ENCODE measurements at places on chromosomes 4 and X.

GRCh38 chrX:47148946-47149345, 3.9 kb downstream of the RBM10 start:
- DNase-seq: no peak

DNA sequence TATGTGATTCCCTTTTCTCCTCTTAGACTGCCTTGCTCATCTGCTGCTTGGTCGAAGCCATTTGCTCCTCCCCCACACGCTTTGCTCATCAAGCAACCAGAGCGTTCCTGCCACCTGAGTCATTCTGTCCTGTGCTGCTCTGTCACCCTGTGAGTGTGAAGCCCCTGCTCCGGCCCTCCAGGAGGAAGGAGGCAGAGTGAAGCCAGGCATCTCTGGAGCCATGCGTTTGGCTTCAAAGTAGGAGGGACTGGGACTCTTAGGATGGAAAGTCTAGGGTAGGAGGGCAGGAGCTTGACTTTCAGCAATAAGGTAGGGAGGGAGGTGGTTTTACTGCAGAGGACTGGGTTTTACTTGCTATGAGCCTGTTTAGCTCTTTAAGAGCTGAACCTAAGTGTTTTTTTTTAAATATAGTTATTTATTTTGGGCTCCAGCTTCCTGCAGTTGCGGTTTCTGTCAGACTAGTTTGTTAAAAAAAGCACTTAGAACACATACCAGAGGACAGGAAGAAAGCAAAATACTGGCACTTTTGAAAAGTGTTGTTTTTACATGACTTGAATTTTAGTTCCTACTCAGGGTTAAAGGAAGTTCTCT, 63.6 kb downstream of the SPINK2 start:
- DNase-seq: no peak

DNA sequence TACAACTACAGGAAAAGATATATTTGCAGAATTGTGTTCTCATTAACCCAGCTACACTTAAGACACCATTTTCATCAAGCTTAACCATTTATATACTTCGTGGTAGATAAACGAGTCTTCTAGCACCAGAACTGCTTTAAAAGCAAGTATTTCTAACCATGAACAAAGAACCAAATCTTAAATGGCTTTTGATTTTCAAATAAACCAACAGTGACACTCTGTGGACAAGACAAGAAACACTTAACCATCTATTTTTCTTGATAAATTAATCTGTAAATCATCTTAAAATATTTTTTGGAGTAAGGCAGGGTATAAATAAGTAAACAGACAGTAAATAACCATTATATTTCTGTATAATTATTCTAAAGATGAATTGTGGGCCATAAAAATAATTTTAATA, 10.2 kb downstream of the BEND2 start:
- no peak for DNase-seq

DNA sequence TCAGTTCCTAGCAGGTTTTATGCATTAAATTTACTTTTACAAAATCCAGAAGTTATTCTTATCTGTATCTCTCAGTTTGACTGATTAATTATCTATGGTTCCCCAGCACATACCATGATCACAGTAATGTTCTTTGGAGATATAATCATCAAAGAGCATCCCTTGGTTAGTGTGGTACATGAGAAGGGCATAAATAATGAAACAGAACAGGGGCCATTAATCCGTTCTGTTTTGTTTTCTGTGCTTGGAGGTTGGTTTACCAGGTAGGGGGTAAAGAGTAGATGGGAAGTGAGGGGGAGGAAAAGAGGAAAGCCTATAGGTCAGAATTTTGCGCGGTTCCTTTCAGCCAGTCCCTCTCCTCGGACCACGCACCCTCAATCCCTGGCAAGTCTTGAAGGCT, 718.7 kb upstream of the TENM3 start:
- DNase-seq: no peak

DNA sequence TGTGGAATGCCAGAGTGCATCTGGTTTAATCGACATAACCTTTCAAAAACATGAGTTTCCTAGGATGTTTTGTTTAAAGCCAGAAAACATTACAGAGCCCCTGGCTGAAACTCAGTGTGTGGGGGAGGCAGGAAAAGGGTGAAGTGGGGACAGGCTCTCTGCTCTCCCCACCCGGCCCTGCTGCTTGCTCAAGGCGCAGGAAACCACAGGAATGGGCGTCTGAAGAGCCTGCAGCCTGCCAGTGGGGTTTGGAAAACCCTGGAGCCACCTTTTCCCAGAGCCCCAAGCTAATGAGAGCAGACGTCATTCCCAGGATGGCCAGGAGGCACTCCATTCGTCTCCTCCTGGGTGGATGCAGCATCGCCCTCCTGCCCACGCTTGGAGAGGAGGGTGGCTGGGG, 240.6 kb downstream of the AFAP1 start:
- no peak for DNase-seq

GRCh38 chr4:83340692-83341343, 6.2 kb upstream of the HPSE start:
- DNase-seq: no peak

GRCh38 chr4:99722725-99723124, 65.1 kb upstream of the C4orf54 start:
- DNase-seq: no peak

GRCh38 chrX:96707804-96708203, 23.2 kb downstream of the DIAPH2 start:
- no peak for DNase-seq

DNA sequence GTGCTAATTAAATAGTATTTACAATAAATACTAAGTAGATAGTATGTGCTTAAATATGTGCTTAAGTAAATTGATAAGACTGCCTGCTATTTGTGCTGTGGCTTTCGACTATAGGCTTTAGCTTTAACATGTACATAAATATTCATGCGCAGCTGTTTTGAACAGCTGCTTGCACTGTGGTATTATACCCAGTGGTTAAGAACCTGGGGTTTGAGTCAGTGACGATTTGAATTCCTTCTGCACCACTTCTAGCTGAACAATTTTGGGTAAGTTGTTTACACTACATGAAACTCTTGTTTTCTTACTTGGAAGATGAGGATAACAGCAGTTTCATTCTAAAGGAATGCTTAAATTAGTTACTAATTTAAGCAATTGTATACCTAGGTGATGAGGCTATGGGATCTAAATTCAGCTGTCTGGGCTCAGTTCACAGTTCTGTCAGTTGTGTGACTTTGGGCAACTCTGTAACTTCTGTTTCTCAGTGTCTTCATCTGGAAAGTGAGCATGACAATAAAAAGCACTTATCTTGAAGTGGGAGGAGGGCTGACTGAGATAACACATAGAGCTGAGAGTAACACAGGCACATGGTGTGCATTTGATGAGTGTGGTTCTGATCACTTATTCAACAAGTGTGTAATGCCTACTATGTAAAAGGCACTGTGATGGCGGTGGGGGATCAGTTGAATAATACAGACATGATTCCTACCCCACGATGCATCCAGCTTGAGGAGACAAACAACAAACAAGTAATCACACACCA, 37.0 kb downstream of the HPGDS start:
- DNase-seq: no peak

DNA sequence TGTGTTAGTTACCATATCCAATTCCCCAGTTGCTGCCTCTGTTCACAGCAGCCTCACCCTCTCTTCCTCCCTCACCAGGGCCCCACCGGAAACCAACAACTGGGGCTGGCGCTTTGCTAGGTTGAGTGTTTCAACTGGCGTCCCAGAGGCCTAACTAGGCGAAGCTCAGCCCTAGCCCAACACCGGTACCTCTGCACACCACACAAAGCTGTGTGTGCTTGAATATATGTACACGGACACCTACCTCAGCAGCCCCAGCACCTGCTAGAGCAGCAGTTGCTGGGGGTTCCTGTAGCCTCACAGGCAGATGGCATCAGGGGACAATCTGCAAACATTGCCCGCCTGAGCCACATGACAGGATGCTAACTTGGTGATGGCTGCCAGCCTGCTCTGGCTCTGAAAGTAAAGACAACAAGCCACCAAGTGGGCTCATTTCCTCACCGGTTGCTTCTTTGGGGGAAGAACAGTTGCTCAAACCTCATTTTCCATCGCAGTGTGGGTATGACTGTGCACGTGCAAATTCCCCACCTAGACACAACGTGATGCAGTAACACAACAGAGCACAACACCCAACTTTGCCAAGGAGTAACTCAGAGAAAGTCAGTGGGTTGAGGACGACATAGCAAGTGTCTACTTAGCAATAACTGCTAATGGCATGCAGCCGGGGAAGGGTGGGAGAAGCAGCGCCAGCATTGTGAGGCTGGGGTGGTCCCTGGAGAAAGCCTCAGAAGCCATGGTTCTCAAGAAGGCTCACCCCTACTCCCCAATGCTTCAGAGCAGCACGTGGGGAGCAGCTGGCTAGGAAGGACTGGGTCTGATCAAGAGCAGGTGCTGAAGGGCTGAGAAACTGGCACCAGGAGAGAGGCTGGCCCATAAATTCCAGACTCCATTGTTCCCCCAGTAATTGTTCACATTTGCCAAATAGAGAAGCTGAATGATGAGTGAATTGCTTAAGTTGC, 139.5 kb downstream of the SH3KBP1 start:
- no peak for DNase-seq

DNA sequence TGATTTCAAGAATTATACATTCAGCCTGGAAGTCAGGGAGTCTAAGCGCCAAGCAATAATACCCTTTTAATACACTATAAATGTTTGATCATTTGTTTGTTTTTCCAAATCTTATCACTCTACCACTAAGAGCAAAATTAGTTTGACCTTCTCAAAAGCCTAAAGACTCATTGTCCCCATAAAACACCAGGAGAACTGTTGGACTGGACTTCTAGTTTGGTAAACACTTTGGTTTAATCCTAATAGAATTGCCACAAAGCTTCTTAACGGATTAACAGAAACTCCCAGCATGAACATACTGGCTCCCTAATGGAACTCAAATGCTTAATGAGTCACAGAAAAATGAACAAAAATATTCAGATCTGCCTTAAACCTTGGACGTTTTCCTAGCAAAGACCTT, 34.9 kb downstream of the SYTL5 start:
- no peak for DNase-seq

DNA sequence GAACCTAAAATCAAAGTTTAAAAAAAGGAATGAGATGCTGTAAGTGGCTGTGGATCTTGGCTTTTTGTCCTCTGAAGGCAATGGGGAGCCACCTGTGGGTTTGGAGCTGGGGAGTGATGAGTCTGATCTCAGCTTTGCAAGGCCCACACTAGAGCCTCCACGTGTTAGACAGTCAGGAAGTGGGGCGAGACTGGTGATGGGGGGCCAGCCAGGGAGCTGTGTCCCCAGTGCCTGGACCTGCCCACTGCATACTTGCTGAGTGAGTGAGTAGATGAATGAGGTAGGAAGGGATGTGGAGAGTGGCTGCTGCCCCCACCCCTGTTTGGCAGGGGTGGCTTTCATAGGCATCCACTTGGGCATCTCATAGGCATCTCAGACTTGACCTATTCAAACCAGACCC, 84.0 kb downstream of the NHSL2 start:
- no peak for DNase-seq

- DNase-seq: no peak
Measured at GRCh38 chr4:40307627-40308497, 27.3 kb upstream of the CHRNA9 start.

DNA sequence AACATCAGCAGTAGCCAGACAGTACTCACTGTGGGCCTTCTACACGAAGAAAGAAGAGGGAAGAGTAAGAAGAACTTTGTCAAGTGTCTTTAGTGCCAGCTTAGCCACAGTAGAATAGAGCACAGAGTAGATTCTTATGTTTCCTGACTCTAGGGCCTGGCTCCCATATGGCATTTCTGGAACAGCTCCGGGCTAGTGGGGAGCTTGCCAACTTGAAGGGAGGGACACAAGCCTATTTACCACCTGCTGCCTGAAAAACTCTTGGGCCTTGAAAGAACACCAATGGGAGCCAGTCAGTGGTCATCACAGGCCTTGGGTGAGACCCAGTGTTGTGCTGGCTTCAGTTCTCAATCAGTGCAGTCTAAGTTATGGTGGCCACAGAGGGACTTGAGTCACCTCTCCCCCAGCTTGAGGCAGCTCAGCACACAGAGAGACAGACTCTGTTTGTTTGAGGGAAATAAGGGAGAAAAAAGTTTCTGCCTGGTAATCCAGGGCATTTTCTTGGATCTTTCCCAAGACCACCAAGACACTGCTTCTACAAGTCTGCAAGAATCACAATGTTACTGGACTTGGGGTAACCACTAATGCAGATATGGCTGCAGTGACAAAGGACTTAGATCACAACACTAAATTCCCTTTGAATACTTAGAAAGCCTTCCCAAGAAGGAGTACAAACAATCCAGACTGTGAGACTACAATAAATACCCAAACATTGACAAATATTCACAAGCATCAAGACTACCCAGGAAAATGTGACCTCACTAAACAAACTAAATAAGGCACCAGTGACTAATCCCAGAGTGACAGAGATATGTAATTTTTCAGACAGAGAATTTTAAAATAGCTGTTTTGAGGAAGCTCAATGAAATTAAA, 261.0 kb upstream of the NDST3 start:
- no peak for DNase-seq

GRCh38 chr4:155304375-155304774, 72.4 kb downstream of the MAP9 start:
- no peak for DNase-seq

GRCh38 chr4:142614621-142615323, 231.3 kb downstream of the INPP4B start:
- no peak for DNase-seq

DNA sequence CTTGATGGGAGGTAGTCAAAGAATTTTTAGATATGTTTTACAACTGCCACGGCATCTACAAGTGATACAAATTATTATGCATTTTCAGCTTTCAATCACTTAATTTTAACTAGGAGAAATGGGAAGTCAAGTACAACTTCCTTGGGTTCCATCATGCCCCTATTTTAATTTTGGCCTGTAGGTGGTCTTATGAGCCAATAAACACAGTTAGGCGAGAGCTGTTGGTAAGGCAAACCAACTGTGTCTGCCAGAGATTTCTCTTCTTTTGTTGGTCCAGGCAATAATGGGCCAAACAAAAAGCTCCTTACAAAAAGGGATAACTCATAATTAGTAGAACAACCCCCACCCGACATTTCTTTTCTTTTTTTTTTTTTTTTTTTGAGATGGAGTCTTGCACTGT, 63.3 kb upstream of the ARX start:
- no peak for DNase-seq

DNA sequence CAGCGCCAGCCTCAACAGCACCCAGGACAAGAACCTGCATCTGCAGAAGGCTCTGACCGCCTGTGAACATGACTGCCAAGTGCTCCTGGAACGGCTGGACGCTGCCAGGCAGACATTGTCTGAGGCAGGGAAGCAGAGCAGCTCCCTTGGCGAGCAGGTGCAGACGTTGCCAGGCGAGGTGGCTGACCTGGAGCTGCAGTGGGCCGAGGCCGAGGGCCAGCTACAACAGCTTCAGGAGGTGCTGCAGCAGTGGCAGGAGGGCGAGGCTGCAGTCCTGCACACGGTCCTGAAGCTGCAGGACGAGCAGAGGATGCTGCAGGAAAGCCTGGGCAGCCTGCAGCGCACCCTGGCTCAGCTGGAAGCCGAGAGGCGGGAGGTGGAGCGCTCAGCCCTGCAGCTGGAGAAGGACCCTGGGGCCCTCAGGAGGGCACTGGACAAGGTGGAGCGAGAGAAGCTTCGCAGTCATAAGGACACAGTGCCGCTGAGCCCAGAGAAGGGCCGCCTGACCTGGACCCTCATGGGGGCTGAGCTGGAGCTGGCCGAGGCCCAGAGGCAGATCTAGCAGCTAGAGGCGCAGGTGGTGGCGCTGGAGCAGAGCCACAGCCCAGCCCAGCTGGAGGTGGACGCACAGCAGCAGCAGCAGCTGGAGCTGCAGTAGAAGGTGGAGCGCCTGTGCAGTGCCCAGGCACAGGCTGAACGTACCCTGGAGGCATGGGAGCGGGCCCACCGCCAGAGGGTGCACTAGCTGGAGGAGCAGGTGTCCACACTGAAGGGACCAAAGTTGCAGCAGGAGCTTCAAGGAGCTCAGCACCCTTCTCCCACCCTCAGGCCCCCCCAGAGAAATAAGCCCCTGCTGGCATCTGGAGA, 16.4 kb downstream of the SMIM10L2A start:
- no peak for DNase-seq

GRCh38 chrX:41530085-41530484, 82.9 kb downstream of the NYX start:
- DNase-seq: no peak
